MCF 10A (cell line): ENCODE measurements at places on chromosomes 5 and 9. TPM values are rescaled to one million over a fixed set of nuclear protein-coding genes. Genes with fewer than 3 reads are reported as not detected.

The SHC3 gene
- 0.02 and 0.32 TPM in 2 replicates for total RNA-seq

The NIM1K gene
- not detected in 2 replicates for total RNA-seq

The BARHL1 gene
- not detected in 2 replicates for total RNA-seq

The KIF4B gene
- total RNA-seq = not detected in 2 replicates

The PCDHGB7 gene
- 0.75 and 1.2 TPM in 2 replicates for total RNA-seq

The ECSCR gene
- not detected in 2 replicates for total RNA-seq

The PDE6A gene
- total RNA-seq = 0.22 and 0.42 TPM in 2 replicates
